Eye (tissue), 1 donor: ENCODE measurements at places on chromosomes 1 and 21.

- no peak for DNase-seq
Observed at GRCh38 chr1:107788206-107789202, 176.5 kb downstream of the VAV3 start.

DNA sequence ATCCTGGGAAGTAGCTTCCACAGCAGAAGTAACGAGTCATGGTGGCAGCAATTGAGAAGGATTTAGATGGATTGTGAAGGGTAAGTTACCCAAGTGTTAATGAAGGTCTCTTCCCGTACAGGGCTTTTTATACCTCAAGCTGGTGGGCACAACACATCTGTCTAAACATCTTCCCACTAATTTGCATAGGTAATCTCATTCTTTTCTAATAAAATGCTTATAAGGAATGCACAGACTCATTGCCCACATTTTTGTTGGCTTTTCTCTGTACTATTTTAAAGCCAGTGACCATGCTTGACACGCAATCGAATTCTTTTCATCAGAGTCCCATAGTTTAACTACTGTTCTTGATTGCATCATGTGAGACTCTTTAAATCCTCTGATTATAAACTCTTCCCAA, at the start of gene KRTAP7-1:
Gene KRTAP7-1 (minus strand): TSS at position 101 of the 400 bp plus-strand sequence. CDS start 61 bp downstream, at position 40.
- DNase-seq: no peak

- DNase-seq: peak; percentile 71
Observed at GRCh38 chr1:201022820-201023516, 546 bp downstream of the KIF21B start.

DNA sequence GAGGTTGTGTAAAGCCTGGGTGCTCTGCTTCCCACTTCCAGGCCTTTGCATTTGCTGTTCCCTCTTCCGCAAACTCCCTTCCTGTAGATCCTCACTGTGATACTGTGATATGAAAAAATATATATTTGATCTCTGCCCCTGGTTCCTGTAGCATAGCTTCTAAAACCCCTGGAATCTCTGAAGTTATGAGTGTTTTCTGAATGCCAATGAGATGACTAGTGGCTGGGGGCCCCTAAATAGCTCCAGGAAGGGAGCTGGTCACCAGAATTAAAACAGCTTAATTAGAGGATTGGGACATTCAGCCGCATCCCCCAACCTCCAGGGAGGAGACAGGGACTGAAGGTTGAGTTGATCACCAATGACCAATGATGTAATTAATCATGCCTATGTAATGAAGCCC, 21.9 kb downstream of the DUSP10 start:
- DNase-seq: no peak

GRCh38 chr1:29473161-29473855, 237.0 kb downstream of the PTPRU start:
- DNase-seq: peak; percentile 92

DNA sequence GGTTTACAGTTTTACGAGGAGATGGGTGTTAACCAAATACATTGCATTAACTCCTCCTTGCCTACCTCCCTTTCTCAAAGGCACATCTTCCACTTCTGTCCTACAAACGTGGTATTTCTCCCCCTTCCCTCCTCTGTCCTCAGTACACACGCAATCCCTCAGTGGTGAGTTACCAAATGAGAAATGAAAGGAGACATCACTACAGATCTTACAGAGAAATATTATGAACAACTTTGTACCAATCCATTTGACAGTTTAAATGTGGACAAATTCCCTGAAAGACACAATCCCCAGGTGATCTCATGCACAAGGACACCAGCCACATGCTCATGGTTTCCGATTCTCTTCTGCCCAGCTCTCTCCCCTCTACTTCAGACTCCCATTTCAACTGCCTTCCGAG, 6.4 kb downstream of the LACTBL1 start:
- no peak for DNase-seq

DNA sequence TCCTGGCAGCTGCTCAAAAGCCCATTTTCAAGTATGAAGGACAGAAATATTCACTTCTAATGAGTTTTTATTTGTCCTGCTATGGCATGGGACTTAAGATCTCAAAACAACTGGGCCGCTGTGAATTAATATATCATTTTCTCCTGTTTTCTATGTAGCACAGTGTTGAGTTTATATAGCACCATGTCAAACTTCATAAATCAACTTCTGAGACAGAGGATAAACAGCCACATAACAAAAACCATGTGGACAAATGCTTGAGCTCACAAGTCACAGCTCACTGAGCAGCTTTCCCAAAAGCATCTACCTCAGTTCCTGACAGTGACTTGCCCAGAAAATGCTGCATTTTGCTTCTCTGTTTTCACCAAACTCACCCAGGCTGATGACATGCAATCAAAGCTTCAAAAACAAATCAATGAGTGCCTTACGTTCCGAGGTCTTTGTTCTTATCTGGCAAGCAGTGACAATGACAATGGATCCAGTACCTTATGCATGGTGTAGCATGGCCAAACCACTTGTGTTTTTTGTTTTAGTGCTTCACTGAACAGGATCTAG, 722.6 kb downstream of the LRRIQ3 start:
- DNase-seq: peak; percentile 57

DNA sequence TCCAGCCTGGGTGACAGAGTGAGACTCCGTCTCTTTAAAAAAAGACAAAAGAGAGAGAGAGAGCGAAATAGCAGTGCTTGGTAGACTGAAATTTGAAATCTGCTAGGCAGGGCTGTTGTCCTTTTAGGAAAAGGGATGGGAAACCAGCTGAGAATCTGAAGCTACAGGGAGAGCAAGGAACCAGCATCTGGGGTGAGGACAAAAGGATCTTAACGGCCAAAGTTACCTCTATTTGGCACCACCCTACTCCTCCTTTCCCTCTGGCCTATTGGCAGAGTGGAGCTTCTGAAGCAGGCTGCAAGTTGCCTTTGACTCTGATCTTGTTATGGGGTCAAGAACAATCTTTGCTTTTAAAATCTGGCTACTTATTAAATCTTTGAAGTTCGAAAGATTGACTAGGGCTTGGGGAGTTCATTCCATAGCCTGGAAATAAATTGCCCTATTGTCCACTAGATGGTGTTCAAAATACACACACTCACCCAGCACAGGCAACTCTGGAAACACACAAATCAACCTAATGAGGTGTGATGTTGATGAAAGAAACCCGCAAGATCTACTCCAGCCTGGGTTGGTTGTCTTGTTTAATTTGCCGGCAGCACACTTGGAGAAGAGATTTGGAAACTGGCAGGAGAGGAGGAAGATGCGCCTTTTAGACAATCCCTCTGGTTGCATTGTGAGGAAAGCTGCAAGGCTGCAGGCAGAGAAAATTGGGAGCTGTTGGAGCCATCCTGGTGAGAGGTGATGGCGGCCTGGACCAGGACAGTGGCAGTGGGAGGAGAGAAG, 16.5 kb upstream of the PARP1 start:
- DNase-seq: peak; percentile 89

GRCh38 chr1:21716169-21716568, 47.0 kb upstream of the RAP1GAP start:
- no peak for DNase-seq

DNA sequence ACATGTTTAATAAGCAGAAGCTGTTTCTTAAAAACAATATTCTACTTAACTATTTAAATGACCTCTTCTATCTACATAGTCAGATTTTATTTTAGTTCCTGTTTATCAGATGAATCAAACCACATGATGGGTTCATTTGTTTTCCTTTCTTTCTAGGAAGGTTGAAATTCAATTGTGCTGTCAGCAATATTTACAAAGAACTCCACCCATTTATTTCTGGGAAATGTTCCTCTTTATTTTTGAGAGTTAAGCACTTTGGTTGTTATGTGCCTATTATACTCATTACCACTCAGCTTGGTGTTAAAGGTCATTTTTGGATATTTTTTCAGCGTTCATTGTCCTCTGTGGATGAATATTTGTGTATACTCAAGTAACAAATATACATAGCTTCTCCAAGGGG, 84.9 kb downstream of the C4BPA start:
- no peak for DNase-seq

GRCh38 chr1:112762541-112763500, 47.7 kb upstream of the PPM1J start:
- DNase-seq: peak; percentile 36

- DNase-seq: no peak
Observed at GRCh38 chr1:7630378-7630777, 140.7 kb upstream of the VAMP3 start.

DNA sequence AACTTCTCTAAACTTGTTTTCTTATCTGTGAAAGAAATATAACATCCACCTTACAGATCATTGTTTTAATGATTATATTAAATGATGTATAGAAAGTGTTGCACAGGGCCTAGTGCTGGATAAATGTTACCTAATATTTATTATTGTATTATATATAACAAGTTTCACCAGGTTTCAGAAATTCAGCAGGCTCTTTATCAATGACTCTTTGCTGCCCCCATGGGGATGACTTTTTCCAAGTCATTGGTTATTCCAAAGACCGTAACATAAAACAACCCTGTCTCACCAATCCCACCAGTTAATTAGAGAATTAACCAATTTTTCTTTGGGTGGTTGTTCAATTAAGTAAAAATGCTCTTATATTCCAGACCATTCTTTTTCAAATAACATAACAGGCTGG, 7.3 kb upstream of the DEDD start:
- peak; percentile 65 for DNase-seq
